ENCODE measurements at places on chromosomes 3 and 15.

- DNase-seq, result no peak
These were observed 428.7 kb downstream of the ROBO2 start for GRCh38 chr3:77468626-77469020.

DNA sequence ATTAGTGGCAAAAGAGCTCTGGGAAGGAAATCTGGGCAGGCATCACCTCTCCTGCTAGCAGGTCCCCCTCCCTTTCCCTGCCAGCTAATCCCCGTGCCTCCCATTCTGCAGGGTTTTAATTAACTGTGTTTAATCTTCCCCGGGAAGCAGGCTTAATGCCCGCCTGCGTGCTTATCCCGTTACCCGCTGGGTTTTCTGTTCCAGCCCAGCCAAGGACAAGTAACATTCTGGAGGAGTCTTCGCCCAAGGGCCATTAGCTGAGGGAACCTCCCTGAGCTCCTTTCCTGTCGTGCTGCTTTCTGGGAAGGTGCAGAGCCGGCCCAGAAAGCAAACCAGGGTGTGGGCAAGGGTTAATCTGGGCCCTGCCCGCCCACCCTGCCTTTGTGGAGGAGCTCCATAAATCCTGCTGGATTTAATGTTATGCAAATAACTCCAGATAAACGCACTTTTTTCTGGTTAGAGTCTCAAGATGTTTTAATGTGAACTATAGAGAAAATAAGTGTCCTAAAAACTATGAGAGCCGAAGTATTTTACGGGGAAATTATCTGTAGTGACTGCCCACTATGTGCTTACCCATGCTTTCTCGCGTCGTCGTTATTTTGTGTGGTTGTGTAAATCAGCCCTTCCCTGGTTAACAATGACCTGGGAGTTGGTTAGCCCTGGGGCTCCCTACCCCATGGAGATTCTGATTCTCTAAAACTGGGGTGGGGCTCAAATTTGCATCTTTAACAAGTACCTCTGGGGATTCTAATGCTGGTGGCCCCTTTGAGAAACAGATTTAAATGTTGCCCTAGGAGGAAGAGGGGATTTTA, 25.9 kb downstream of the TRIM71 start:
- DNase-seq, result no peak

GRCh38 chr3:41715376-41715775, 246.5 kb downstream of the ULK4 start:
- no peak for DNase-seq

GRCh38 chr3:28252001-28252431, 10.6 kb downstream of the CMC1 start:
- DNase-seq, result no peak

GRCh38 chr3:53079147-53079546, 33.3 kb upstream of the SFMBT1 start:
- DNase-seq, result no peak

Data from stomach (tissue), 19 donors.